IMR-90 (cell line): ENCODE measurements at places on chromosomes 2 and 18. TPM values are rescaled to one million over a fixed set of nuclear protein-coding genes. Genes with fewer than 3 reads are reported as not detected.
A peak's percentile ranks its signal among the peaks of the same experiment; 100 is the strongest.

DNA sequence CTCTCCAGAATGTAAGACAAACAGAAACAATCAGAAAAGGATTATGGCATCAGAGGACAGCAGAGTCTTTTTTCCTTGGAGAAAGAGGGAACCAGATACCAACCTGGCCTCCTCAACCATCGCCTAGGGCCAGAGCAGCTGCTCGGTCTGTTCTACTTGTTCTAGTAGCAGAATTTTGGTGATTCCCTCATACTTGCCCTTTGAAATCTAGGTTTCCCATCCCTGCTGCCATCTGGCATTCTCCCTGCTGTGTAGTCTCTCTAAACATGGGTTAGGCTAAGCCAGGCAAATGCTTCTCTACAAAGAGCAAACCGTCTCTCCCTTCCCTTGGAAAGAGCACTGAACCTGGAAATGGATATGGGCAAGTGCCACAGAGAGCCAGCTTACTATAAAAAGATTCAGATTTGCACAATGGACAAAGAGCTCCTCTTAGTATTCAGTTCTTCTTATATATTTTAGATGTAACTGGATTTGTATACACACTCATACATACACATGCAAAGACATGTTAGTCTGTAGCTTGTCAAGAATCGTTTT lies 208.6 kb upstream of the ST6GAL2 start:
- no peaks in the 10 kb centered on the region for H3K36me3 ChIP-seq
- H3K27ac ChIP-seq: no peak overlapping the region
- no peaks in the 10 kb centered on the region for H3K4me1 ChIP-seq

GRCh38 chr2:177873915-177874314 lies 198.7 kb downstream of the PDE11A start:
- H3K4me1 ChIP-seq: no peaks in the 10 kb centered on the region
- H3K27me3 ChIP-seq: no peaks in the 10 kb centered on the region
- no peak for DNase-seq
- no peak overlapping the region for H3K4me3 ChIP-seq
- H3K36me3 ChIP-seq: no peaks in the 10 kb centered on the region
- no peak overlapping the region for H3K27ac ChIP-seq

GRCh38 chr2:64400733-64401528 lies 53.0 kb upstream of the LGALSL start:
- no peak overlapping the region for H3K4me3 ChIP-seq
- no peak overlapping the region for H3K27ac ChIP-seq
- H3K27me3 ChIP-seq: peaks cover 5% of the 10 kb centered on the region
- no peaks in the 10 kb centered on the region for H3K36me3 ChIP-seq
- DNase-seq: no peak

GRCh38 chr18:44238454-44238853 lies 442.2 kb upstream of the SETBP1 start:
- H3K27ac ChIP-seq: no peak overlapping the region
- no peak overlapping the region for H3K4me3 ChIP-seq
- no peaks in the 10 kb centered on the region for H3K4me1 ChIP-seq
- no peak for DNase-seq
- H3K27me3 ChIP-seq: no peaks in the 10 kb centered on the region

The UGT1A3 gene
- total RNA-seq: not detected in 2 replicates

The ARHGAP15 gene
- not detected in 2 replicates for total RNA-seq

GRCh38 chr2:232892221-232892620 lies 22.2 kb downstream of the SNORC start:
- no peaks in the 10 kb centered on the region for H3K36me3 ChIP-seq
- no peak overlapping the region for H3K4me3 ChIP-seq
- H3K4me1 ChIP-seq: peaks cover 1% of the 10 kb centered on the region; the same call in 1 of the 2 replicates
- no peak overlapping the region for H3K27ac ChIP-seq
- DNase-seq: no peak

The EPHA4 gene
- total RNA-seq: 111 and 132 TPM in 2 replicates

- no peaks in the 10 kb centered on the region for H3K36me3 ChIP-seq
- no peak for DNase-seq
- H3K4me3 ChIP-seq: no peak overlapping the region
- peaks cover 50% of the 10 kb centered on the region for H3K27me3 ChIP-seq
Measured at GRCh38 chr2:71560638-71561011, 107.3 kb downstream of the DYSF start.

DNA sequence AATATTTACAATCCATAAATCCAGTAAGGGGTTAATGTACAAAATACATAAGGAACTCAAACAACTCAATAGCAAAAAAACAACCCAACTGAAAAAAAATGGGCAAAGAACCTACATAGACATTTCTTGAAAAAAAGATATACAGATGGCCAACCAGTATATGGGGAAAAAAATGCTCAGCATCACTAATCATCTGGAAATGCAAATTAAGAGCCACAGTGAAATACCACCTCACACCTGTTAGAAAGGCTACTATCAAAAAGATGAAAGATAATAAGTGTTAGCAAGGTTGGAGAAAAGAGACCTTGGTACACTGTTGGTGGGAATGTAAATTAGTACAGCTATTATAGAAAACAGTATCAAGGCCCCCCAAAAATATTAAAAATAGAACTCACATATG lies 14.6 kb downstream of the AP1S3 start:
- no peaks in the 10 kb centered on the region for H3K36me3 ChIP-seq
- no peaks in the 10 kb centered on the region for H3K4me1 ChIP-seq
- H3K4me3 ChIP-seq: no peak overlapping the region
- no peaks in the 10 kb centered on the region; the same call in 1 of the 2 replicates for H3K27me3 ChIP-seq
- H3K27ac ChIP-seq: no peak overlapping the region
- DNase-seq: no peak

GRCh38 chr2:86821842-86822241 lies 31.1 kb upstream of the CD8A start:
- H3K4me1 ChIP-seq: no peaks in the 10 kb centered on the region
- H3K27ac ChIP-seq: no peak overlapping the region
- no peak overlapping the region for H3K4me3 ChIP-seq
- H3K36me3 ChIP-seq: no peaks in the 10 kb centered on the region

The EHD3 gene
- total RNA-seq: 34.4 and 39.8 TPM in 2 replicates

GRCh38 chr2:211281430-211282073 lies 725.2 kb downstream of the CPS1 start:
- no peaks in the 10 kb centered on the region for H3K27me3 ChIP-seq
- no peak overlapping the region for H3K4me3 ChIP-seq
- H3K4me1 ChIP-seq: no peaks in the 10 kb centered on the region
- no peak for DNase-seq

DNA sequence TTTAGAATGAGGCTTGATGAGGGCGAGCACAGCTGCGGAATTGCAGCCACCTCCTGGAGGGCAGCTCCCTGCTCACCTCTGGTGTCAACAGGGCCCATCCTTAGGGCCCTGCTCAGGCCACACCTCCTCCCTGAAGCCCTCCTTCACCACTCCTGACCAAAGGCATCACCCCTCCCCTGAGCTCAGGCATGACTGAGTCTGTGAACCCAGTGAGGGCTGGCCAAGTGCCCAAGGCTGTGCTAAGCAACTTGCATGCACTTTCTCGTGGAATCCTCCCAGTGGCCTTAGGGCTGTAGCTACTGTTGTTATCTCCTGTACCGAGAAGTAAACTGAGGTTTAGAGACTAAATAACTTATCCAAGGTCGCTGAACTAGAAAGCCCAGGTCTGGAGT lies 101.7 kb downstream of the KLHL29 start:
- peak; percentile 70 for DNase-seq
- no peaks in the 10 kb centered on the region for H3K27me3 ChIP-seq
- H3K36me3 ChIP-seq: peaks cover 3% of the 10 kb centered on the region; the same call in 1 of the 2 replicates
- no peak overlapping the region for H3K27ac ChIP-seq
- no peak overlapping the region for H3K4me3 ChIP-seq

DNA sequence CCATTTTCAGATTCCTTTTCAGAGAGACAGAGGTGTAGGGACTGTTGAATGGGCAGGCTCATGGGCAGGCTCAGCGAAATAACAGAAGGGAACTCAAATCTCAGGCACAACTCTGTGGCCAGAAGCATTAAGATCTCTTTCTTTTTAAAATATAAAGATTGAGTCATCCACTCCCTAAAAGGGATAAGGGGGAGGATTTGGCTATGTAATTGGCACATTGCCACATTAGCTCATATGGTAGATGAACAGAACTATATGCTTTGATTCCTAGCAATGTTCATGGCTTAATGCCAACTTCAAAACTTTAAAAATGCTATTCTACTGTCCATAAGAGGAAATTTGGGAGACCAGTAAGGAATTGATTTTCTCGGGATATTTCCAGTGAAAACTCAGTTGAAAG lies 53.8 kb upstream of the SLC5A7 start:
- H3K4me1 ChIP-seq: no peaks in the 10 kb centered on the region
- no peaks in the 10 kb centered on the region for H3K36me3 ChIP-seq
- no peak for DNase-seq

The CD8B2 gene
- not detected in 2 replicates for total RNA-seq

- no peak overlapping the region for H3K4me3 ChIP-seq
- no peaks in the 10 kb centered on the region for H3K36me3 ChIP-seq
- H3K4me1 ChIP-seq: no peaks in the 10 kb centered on the region
- no peak for DNase-seq
- no peak overlapping the region for H3K27ac ChIP-seq
Measured at GRCh38 chr2:226396541-226396940, 403.1 kb downstream of the IRS1 start.

The RNU2-63P gene
- total RNA-seq: under 0.01 and 174 TPM in 2 replicates

The CLIP4 gene
- 64.2 and 66.3 TPM in 2 replicates for total RNA-seq

The NR4A2 gene
- 0.72 and 2.8 TPM in 2 replicates for total RNA-seq

The NOL4 gene
- not detected in 2 replicates for total RNA-seq

GRCh38 chr2:207416111-207416510 lies 113.7 kb upstream of the CREB1 start:
- H3K4me1 ChIP-seq: no peaks in the 10 kb centered on the region
- H3K4me3 ChIP-seq: no peak overlapping the region
- no peaks in the 10 kb centered on the region for H3K36me3 ChIP-seq
- no peak overlapping the region for H3K27ac ChIP-seq

DNA sequence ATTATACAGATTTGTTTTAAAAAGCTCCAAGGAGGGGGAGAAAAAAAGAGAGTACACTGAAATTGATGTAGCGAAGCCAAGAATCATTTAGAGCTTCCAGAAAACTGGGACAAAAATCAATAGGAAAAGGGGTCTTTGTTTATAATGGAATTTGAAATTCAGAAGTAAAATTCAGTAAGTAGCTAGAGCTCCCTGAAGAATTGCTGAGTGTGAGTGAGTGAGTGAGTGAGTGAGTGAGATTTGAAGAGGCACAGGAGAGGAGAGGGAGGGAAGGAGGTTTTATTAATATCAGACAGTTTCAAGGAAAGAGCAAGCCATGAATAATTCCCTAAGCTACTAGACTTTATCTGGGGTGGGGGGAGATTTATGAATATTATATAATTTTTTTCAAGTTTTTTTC lies 60.7 kb upstream of the ARHGAP28 start:
- H3K27me3 ChIP-seq: peaks cover 1% of the 10 kb centered on the region; the same call in 1 of the 2 replicates
- H3K4me1 ChIP-seq: no peaks in the 10 kb centered on the region
- no peaks in the 10 kb centered on the region for H3K36me3 ChIP-seq
- no peak overlapping the region for H3K27ac ChIP-seq
- no peak for DNase-seq

- H3K27me3 ChIP-seq: no peaks in the 10 kb centered on the region
- H3K27ac ChIP-seq: no peak overlapping the region
- DNase-seq: no peak
- no peaks in the 10 kb centered on the region for H3K4me1 ChIP-seq
- no peak overlapping the region for H3K4me3 ChIP-seq
- no peaks in the 10 kb centered on the region for H3K36me3 ChIP-seq
Measured at GRCh38 chr2:190190507-190191162, 128.1 kb upstream of the MSTN start.

- no peak for DNase-seq
- H3K4me3 ChIP-seq: no peak overlapping the region
- no peaks in the 10 kb centered on the region for H3K4me1 ChIP-seq
- no peak overlapping the region for H3K27ac ChIP-seq
- no peaks in the 10 kb centered on the region for H3K36me3 ChIP-seq
- H3K27me3 ChIP-seq: no peaks in the 10 kb centered on the region
Measured at GRCh38 chr2:145197944-145198343, 678.0 kb upstream of the ZEB2 start.

DNA sequence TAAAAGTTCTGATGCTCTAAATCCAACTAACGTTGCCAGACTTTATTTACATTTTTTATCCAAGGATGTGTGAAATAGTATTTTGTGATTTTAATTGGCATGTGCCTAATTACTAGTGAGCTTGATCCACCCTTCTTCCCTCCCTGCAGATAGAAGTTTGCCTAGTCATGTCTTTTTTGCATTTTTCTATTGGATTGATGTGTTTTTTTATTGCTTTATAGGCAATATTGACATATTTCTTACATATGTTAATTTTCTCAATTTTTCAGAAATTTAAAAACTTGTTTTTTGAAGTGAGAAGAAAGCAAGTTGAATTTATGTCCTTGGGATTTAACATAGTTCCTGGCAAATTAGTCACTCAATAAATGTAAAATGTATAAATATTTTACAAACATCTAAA lies 56.4 kb downstream of the EML4 start:
- DNase-seq: no peak
- peaks cover 4% of the 10 kb centered on the region for H3K4me1 ChIP-seq
- H3K36me3 ChIP-seq: peaks cover 2% of the 10 kb centered on the region; the same call in 1 of the 2 replicates

GRCh38 chr18:44133483-44133882 lies 547.2 kb upstream of the SETBP1 start:
- no peaks in the 10 kb centered on the region for H3K36me3 ChIP-seq
- no peak overlapping the region for H3K4me3 ChIP-seq
- no peak overlapping the region for H3K27ac ChIP-seq
- no peak for DNase-seq
- no peaks in the 10 kb centered on the region for H3K27me3 ChIP-seq
- no peaks in the 10 kb centered on the region for H3K4me1 ChIP-seq

- H3K36me3 ChIP-seq: no peaks in the 10 kb centered on the region
- no peak overlapping the region for H3K4me3 ChIP-seq
- H3K27ac ChIP-seq: peak overlapping the region; percentile 68
- H3K27me3 ChIP-seq: no peaks in the 10 kb centered on the region
- H3K4me1 ChIP-seq: peaks cover 28% of the 10 kb centered on the region
Measured at GRCh38 chr2:11393711-11394236, 49.3 kb upstream of the ROCK2 start.

GRCh38 chr2:215188078-215188477 lies 49.7 kb upstream of the ABCA12 start:
- no peaks in the 10 kb centered on the region for H3K27me3 ChIP-seq
- H3K27ac ChIP-seq: no peak overlapping the region

- DNase-seq: no peak
- peaks cover 3% of the 10 kb centered on the region for H3K4me1 ChIP-seq
- H3K27me3 ChIP-seq: no peaks in the 10 kb centered on the region
- H3K4me3 ChIP-seq: peak overlapping the region; percentile 89
- no peak overlapping the region for H3K27ac ChIP-seq
- peaks cover 36% of the 10 kb centered on the region for H3K36me3 ChIP-seq
Measured at GRCh38 chr2:38748943-38749804, 2.0 kb downstream of the SRSF7 start.

- no peaks in the 10 kb centered on the region; the same call in 1 of the 2 replicates for H3K4me1 ChIP-seq
- no peak overlapping the region for H3K27ac ChIP-seq
- DNase-seq: peak; percentile 81
- H3K36me3 ChIP-seq: no peaks in the 10 kb centered on the region
- no peaks in the 10 kb centered on the region for H3K27me3 ChIP-seq
- no peak overlapping the region for H3K4me3 ChIP-seq
Measured at GRCh38 chr2:64114063-64114911, 29.9 kb downstream of the PELI1 start.

DNA sequence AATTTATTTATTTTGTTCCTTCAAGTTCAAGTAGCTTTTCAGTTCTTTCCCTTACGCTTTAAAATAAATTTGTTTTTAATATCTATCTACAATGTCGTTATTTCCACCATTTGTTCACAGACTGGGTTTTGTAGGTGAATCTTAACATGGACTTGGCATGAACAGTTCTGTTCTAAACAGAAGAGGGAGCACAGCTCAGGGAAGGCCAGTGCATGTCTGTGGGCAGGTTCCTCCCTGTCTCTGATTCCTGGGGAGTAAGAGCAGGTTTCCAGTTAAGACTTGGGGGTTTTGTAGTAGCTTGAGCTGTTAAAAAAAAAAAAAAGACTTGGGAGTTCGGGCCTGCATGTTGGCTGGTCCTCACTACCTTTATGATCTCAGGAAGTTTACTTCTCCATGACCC lies 11.1 kb downstream of the TTL start:
- peak; percentile 9 for DNase-seq
- no peak overlapping the region for H3K4me3 ChIP-seq
- H3K27ac ChIP-seq: no peak overlapping the region
